ENCODE measurements at places on chromosomes 2 and 18. TPM values are rescaled to one million over a fixed set of nuclear protein-coding genes. Genes with fewer than 3 reads are reported as not detected.
A peak's percentile ranks its signal among the peaks of the same experiment; 100 is the strongest.

- H3K4me3 ChIP-seq: no peak overlapping the region
- peaks cover 44% of the 10 kb centered on the region for H3K27me3 ChIP-seq
- no peak overlapping the region for H3K27ac ChIP-seq
- H3K4me1 ChIP-seq: no peaks in the 10 kb centered on the region
Measured at GRCh38 chr2:238854246-238854645, 6.4 kb downstream of the TWIST2 start.

GRCh38 chr2:215365184-215365658, 53.4 kb downstream of the ATIC start:
- H3K4me1 ChIP-seq: no peaks in the 10 kb centered on the region
- no peak overlapping the region for H3K4me3 ChIP-seq
- H3K36me3 ChIP-seq: peaks cover 12% of the 10 kb centered on the region
- no peaks in the 10 kb centered on the region for H3K27me3 ChIP-seq
- H3K27ac ChIP-seq: no peak overlapping the region

DNA sequence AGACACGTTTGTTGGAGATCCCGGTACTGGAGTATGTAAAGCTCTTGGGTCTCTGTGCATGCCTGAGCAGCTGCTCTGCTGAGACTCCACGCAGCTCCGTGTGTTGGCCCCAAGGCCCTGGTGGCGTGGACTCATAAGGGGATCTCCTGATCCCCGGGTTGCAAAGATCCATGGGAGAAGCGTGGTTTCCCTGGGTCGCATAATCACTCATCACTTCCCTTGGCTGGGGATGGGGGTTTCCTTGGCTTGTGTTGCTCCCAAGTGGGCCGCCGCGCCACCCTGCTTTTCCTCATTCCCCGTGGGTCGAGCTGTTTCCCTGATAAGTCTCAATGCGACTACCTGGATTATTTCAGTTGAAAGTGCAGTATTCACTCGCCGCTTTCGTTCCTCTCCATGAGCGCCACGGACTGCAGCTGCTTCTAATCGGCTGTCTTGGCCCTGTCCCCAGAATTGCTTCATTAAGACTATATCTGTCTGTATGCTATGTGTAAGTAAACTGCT, 76.0 kb downstream of the EPC2 start:
- H3K27ac ChIP-seq: no peak overlapping the region
- H3K4me3 ChIP-seq: no peak overlapping the region
- peaks cover 24% of the 10 kb centered on the region for H3K4me1 ChIP-seq
- H3K27me3 ChIP-seq: no peaks in the 10 kb centered on the region

- no peaks in the 10 kb centered on the region for H3K27me3 ChIP-seq
- H3K4me1 ChIP-seq: peaks cover 3% of the 10 kb centered on the region
- H3K27ac ChIP-seq: no peak overlapping the region
- H3K4me3 ChIP-seq: no peak overlapping the region
Measured at GRCh38 chr2:216985658-216986141, 125.8 kb upstream of the TNP1 start.

- no peak for DNase-seq
- no peaks in the 10 kb centered on the region for H3K36me3 ChIP-seq
- no peaks in the 10 kb centered on the region for H3K27me3 ChIP-seq
- no peak overlapping the region for H3K4me3 ChIP-seq
- H3K4me1 ChIP-seq: no peaks in the 10 kb centered on the region
Measured at GRCh38 chr2:191985740-191986139, 138.9 kb upstream of the CAVIN2 start.

DNA sequence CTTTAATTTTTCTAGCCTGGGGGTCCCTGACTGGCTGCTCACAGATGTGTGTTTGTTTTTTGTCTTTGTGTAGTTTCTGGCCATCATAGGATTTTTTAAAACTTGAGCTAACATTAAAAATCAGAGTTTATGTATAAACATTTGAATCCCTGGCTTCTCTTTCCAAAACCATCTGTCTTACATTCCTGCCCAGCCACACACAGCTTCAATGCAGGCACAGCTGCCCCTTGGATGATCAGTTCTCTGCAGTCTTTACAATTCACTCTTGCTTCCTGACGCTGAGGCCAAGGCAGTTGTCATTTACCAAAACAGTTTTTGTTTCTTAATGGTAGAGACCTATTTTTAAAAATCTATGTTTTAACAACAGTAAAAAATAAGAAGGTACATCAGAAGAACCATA, 169.2 kb upstream of the LRRTM1 start:
- H3K27ac ChIP-seq: no peak overlapping the region
- H3K27me3 ChIP-seq: no peaks in the 10 kb centered on the region
- no peaks in the 10 kb centered on the region for H3K36me3 ChIP-seq
- H3K4me3 ChIP-seq: no peak overlapping the region
- peak; percentile 36 for DNase-seq

DNA sequence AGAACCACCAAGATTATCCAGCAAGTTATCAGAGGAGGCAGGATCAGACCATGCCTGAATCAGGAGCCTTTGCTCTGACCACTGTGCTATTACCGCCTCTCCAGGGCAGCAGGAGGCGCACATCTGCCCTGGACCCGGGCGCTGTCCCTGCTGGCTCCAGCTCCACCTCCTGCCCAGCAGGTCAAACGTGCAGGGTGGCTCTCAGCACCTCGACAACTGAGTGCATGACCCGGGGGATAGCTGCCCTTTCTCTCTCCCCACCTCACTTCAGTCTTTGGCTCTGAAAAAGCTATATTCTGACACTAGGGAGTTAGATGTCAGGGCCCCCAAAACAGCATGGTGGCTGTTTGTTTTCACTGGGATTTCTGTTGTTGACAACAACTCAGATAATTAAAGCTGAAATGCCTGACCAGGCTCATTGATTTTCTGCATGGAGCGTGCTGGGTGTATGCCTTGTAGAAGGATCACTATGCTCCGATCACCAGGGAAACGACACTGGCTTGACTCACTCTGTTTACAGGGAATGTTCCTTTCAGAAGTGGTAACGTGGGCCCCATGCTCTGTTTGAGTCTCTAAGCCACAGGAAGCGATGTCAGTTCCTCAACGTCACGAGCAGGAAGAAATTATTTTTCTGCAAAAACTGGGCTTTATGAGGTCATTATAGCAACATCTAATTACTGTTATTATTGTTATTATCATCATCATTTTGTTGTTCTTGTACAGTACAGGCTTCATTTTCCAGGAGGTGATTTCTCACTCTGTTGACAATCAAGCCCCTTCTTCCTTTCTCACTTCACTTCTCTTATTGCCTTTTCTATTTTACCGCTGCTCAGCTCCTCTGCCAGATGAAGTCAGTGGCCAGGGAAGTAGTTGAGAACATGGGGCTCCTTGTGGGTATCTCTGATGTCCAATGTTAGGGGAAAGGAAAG, 125.6 kb downstream of the PLB1 start:
- DNase-seq: peak; percentile 87
- H3K27ac ChIP-seq: peak overlapping the region; percentile 61
- no peaks in the 10 kb centered on the region for H3K36me3 ChIP-seq
- no peak overlapping the region for H3K4me3 ChIP-seq
- H3K27me3 ChIP-seq: no peaks in the 10 kb centered on the region

GRCh38 chr2:8498994-8499393, 182.9 kb upstream of the ID2 start:
- H3K36me3 ChIP-seq: no peaks in the 10 kb centered on the region
- H3K4me3 ChIP-seq: no peak overlapping the region
- H3K27me3 ChIP-seq: no peaks in the 10 kb centered on the region
- H3K4me1 ChIP-seq: peaks cover 14% of the 10 kb centered on the region

- H3K27ac ChIP-seq: no peak overlapping the region
- no peaks in the 10 kb centered on the region for H3K4me1 ChIP-seq
- no peaks in the 10 kb centered on the region for H3K27me3 ChIP-seq
- peaks cover 10% of the 10 kb centered on the region for H3K36me3 ChIP-seq
Measured at GRCh38 chr2:200443916-200444315, 66.0 kb downstream of the KCTD18 start.

DNA sequence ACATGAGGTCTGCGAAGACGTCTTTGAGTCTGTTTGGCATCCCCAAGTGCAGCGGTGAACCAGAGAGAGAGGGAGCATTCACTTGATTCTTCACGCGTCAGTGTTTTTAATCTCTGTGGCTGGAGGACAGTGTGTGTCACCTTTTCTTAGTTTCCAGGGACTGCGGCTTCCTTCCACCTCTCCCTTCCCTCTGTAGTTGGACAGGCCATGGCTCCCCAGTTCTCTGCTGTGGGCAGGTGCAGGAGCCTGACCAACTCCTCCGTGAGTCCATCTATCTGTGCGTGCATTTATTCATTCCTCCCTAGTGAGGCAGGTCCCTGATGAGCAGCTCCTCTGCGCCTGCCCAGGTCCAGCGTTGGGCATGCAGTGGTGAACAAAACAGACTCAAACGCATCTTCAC, 42.9 kb downstream of the AGAP1 start:
- H3K4me3 ChIP-seq: no peak overlapping the region
- H3K27me3 ChIP-seq: no peaks in the 10 kb centered on the region
- H3K4me1 ChIP-seq: peaks cover 5% of the 10 kb centered on the region
- no peaks in the 10 kb centered on the region for H3K36me3 ChIP-seq
- H3K27ac ChIP-seq: no peak overlapping the region
- DNase-seq: no peak

DNA sequence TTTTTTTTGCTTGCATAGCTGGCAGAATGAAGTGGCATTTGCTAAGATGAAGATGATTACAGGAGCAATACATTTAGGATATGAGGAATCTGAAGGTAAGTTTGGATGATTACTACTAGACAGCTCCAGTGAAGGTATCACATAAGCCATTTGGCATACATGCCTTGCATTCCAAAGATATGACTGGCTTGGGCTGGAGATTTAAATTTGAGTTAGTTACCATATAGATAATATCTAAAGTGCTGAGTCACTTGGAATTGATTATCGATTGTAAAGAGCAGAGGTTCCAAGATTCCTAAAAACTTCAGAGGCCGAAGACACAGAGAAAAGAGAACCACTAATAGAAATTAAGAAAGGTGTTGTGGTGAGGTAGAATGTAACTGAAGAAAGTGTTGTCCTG, 1026.4 kb downstream of the DSC3 start:
- H3K27ac ChIP-seq: no peak overlapping the region
- H3K4me3 ChIP-seq: no peak overlapping the region
- DNase-seq: no peak
- no peaks in the 10 kb centered on the region for H3K36me3 ChIP-seq

- no peak overlapping the region for H3K27ac ChIP-seq
- H3K36me3 ChIP-seq: no peaks in the 10 kb centered on the region
- no peak for DNase-seq
- no peak overlapping the region for H3K4me3 ChIP-seq
- H3K4me1 ChIP-seq: no peaks in the 10 kb centered on the region
- H3K27me3 ChIP-seq: no peaks in the 10 kb centered on the region
Measured at GRCh38 chr2:123245156-123245555, 779.9 kb upstream of the CNTNAP5 start.

DNA sequence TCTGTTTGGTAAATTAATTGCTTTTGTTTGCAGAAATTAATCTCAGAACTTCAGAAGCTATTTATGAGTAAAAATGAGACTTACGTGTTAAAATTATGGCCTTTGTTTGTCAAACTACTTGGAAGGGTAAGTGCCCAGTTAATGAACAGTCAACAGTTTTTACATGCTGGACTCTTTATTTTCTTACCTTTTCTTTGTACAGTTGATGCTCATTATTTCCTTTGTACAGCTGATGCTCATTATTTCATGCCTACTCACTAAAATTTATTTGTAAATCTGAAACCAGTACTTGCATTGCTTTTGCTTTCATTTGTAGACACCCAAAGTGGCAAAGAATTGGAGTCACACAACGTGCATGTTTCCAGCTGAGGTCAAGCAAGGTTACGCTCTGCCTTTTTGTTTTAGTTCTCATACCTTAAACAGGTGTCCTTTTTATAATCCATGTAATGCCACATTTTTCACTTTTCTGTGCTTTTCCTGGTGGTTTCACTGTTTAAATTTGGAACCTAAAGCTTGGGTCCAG, 13.3 kb downstream of the RIF1 start:
- H3K27me3 ChIP-seq: no peaks in the 10 kb centered on the region
- no peak for DNase-seq
- no peaks in the 10 kb centered on the region for H3K4me1 ChIP-seq
- no peak overlapping the region for H3K4me3 ChIP-seq
- H3K36me3 ChIP-seq: peaks cover 47% of the 10 kb centered on the region

- H3K36me3 ChIP-seq: no peaks in the 10 kb centered on the region
- no peaks in the 10 kb centered on the region for H3K27me3 ChIP-seq
- H3K4me1 ChIP-seq: peaks cover 36% of the 10 kb centered on the region
- no peak overlapping the region for H3K27ac ChIP-seq
- peak; percentile 8 for DNase-seq
Measured at GRCh38 chr18:48786455-48787202, 164.1 kb downstream of the SMAD7 start.

DNA sequence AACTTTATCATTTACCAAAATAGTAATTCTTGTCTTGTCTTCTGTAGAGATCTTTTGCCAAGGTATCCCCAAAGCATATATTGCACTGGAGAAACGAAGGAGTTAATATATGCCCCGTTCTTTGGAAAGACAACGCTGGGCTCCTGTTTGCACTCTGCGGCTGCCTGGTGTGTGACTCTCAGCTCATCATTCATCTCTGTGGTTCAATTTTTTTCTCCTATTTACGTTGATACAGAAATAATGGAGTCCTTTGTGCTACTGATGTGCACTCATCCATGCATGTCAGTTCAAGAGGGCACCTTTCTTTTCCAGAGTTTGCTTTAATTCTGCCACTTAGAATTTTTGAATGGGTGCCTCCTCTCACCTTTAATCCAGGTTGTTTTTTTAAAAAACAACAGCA, 655.5 kb downstream of the DCDC2C start:
- no peak for DNase-seq
- H3K27me3 ChIP-seq: no peaks in the 10 kb centered on the region
- no peak overlapping the region for H3K27ac ChIP-seq
- no peaks in the 10 kb centered on the region for H3K4me1 ChIP-seq
- H3K4me3 ChIP-seq: no peak overlapping the region

DNA sequence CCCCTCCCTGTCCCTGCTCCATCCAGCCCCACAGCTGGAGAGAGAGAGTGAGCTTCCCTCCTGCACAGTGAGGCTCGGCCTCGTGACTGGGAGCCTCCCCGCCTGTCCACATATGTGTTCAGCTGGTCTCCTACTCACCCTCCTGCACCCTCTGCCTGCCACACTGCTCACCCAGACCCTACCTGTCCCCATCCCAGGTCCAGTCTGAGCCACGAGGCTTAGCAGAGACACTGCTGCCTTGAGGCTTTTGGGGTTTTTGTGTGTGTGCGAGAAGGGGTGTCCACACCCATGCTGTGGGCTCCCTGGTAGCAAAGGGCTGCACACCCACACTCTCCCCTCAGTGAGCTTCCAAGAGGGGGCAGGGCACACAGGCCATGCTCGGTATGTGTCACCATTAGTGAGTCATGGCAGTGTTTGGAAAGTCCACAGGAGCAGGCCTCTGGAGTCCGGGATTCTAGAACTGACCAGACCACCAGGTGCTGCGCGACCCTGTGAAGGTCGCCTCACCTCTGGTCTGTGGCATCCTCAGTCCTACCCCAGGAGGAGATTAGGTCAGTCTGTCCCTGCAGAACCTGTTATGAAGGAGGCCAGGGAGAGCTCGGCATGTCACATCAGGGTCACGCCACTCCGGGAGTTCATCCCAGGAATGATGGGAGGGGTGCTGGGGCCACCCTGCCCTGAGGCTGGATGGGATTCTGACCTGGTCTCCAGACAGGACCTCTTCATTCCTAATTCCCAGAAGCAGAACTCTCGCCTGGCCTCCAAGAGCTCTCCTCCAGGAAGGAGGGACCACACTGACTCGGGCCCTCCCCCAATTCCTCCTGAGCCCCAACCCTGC, 39.9 kb upstream of the SMAD7 start:
- H3K4me1 ChIP-seq: peaks cover 14% of the 10 kb centered on the region
- no peaks in the 10 kb centered on the region for H3K27me3 ChIP-seq
- peak; percentile 42 for DNase-seq
- no peak overlapping the region for H3K4me3 ChIP-seq

- H3K4me1 ChIP-seq: no peaks in the 10 kb centered on the region
- no peak for DNase-seq
- no peaks in the 10 kb centered on the region for H3K27me3 ChIP-seq
- no peak overlapping the region for H3K27ac ChIP-seq
Measured at GRCh38 chr2:215140166-215140707, 1.8 kb upstream of the ABCA12 start.

Gene LTBP1
- 46.1 TPM for total RNA-seq

Gene RESP18
- not detected for total RNA-seq

Gene M1AP
- 0.83 TPM for total RNA-seq
